ENCODE measurements at places on chromosomes 16 and 17.
A peak's percentile ranks its signal among the peaks of the same experiment; 100 is the strongest.

DNA sequence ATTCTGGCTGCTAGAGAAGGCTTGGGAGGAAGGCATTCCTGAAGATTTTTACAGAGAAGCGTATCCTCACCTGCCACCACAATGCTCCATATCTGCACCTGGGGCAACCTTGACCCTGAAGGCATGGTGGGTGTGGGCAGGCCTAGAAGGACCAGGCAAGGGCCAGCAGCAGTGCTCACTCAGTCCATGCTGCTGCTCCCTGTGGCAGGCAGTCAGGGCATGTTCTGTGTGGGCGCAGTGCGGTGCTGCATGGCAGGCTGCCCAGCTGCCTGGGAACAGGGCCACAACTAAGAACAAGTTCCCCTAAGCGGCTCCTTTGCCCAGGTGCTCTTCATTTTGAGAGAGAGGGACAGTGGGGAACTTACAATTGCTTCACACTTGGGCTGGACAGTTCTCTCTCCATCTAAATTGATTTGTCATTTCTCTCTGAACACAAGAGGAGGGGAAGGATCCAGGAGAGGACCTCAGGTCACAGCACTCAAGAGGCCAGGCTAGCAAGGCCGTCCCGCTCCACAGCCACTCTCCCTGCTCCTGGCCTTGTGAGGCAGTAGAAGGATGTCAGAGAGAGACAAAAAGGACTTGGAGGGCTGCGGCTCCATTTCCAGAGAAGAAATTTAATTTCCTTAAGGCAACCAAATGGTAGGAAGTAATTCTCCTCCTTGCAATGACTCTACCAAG lies 158.8 kb downstream of the AATF start:
- peak; percentile 25 for DNase-seq

GRCh38 chr17:46045639-46046038 lies 46.6 kb downstream of the STH start:
- DNase-seq = no peak

GRCh38 chr17:6241381-6241780 lies 171.2 kb downstream of the WSCD1 start:
- no peak for DNase-seq

DNA sequence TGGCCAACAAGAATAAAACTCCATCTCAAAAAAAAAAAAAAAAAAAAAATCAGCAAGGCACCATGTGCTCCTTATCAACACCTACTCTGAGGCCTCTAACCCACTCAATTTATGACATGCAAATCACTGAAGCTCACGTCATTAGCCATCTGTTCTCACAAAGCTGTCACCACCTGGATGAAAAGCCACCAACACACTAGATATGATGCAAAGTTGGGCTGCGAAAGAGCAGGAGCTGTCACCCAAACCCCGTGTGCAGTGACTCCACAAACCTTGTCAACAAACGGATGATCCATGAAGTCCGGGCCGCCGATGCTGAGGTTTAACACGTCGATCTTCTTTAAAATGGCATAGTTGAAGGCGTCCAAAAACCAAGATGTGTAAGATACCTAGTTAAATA lies 25.3 kb downstream of the MBTPS1 start:
- DNase-seq = no peak

DNA sequence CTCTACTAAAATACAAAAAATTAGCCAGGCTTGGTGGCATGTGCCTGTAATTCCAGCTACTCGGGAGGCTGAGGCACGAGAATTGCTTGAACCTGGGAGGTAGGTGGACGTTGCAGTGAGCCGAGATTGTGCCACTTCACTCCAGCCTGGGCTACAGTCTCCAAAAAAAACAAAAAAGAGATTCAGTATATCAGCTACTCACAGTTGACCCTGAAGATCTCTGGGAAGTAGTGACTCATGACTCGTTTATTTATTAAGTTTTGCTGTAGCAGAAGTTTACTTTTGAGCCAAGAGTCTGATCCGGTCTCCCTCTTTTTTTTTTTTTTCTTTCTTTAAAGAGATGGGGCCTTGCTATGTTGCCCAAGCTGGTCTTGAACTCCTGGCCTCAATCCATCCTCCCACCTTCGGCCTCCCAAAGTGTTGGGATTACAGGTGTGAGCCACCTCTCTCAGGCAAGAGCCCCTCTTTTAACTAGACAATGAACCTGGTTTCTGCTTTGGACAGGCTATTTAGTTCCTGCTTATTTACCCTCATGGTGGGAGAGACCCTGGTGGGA lies 4.4 kb downstream of the MVP start:
- no peak for DNase-seq

- DNase-seq = peak; percentile 37
Measured at GRCh38 chr17:65918916-65919315, 273.0 kb downstream of the CEP112 start.

- DNase-seq = no peak
Measured at GRCh38 chr16:84501077-84501735, 3.3 kb downstream of the MEAK7 start.

- no peak for DNase-seq
Measured at GRCh38 chr16:919658-920050, 51.1 kb downstream of the LMF1 start.

GRCh38 chr17:58165981-58166380 lies 801 bp upstream of the OR4D2 start:
- DNase-seq = no peak

DNA sequence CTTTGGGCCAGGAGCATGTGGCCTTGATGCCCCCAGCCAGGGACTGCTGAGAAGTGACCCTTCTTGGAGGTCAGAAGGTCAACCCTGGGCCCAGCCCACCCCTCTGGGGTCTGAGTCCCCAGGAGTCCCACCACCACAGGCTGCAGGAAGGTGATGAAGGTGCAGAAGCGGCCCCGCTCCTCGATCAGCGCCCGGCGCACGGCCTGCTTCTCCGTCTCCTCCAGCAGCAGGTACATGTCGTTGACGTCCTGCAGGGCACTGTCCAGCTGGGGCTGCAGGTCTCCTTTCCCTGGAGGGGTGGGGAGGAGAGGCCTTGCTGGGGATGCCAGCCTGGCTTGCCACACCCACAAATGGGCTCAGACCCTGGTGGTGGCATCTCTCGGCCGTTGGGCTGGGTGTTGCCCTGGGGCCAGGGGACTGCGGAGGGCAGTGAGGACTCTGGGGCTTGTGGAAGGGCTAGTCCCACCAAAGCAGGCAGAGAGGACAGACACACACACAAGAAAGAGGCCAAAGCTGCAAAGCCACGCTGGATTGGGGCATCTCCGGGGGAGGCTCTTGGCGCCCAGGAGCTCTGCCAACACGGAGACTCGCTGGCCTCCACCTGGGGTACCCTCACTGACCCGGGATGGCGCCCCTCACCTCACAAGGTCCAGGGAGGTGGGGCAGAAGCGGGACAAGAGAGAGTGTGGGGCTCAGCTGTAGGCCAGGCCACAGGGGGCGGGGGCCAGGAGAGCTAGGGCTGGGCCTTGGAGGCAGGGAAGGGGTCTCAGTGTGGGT lies 7.5 kb downstream of the MTSS2 start:
- no peak for DNase-seq

GRCh38 chr17:56987283-56987834 lies 9.4 kb downstream of the SCPEP1 start:
- DNase-seq = no peak

GRCh38 chr17:54789101-54789880 lies 111.4 kb upstream of the TOM1L1 start:
- no peak for DNase-seq

DNA sequence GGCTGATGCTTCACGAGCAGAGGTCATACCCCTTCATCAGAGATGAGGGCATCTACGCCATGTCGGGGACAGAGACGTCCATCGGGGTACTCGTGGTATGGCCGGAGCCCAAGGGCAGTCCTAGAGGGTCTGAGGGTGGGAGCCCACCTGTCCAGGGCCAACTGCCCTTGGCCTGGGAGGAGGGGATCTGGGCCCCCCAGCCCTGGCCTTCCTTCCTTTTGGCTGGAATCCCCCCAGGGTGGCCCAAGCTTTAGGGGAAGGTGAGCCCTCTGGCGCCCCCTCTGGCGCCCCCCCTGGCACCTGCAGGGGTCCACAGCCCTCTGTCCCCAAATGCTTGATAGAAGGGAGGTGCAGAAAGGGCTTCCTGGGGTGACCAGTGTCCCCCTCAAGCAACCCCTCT lies 69.3 kb downstream of the SCNN1B start:
- DNase-seq = no peak

- DNase-seq = no peak
Measured at GRCh38 chr17:54977744-54978143, 9.2 kb downstream of the STXBP4 start.

DNA sequence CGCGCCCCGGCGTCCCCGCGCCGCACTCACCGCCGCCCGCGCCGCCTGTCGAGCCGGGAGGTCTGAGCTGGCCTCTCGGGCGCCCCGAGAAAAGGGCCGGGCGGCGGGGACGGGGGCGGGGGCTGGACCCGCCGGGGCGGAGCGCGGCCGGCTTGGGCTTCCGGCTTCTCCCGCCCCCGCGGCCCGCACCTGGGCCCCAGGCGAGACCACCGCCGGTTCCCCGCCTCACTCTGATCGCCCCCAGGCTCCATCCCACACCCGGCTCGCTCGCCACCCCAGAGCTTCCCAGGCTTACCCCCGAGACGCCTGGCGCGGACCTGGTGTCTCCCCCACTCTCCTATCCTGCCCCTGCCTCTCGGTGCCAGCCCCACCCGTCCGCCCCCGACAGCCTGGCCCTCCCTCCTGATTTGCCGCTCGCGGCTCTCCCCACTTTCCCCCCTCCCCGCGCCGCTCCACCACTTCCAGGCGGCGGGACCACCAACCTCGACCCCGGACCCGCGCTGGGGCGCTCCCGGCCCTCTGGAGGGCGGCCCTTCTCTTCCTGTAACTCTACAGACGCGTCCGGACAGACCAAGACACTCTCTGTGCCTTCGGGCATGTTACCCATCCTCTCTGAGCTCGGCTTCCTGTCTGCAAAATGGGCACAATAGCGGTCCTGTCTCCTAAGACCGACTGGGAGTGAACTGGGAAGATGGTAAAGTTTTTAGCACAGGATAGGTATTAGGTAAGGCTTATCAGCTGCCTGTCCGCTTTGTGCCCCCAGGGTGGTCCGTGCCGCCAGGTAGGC lies at the start of gene LITAF:
Gene LITAF, minus strand, starts transcription at position 64 of the 787 bp plus-strand sequence. CDS start 30,189 bp downstream, outside the sequence.
- peak; percentile 90 for DNase-seq

DNA sequence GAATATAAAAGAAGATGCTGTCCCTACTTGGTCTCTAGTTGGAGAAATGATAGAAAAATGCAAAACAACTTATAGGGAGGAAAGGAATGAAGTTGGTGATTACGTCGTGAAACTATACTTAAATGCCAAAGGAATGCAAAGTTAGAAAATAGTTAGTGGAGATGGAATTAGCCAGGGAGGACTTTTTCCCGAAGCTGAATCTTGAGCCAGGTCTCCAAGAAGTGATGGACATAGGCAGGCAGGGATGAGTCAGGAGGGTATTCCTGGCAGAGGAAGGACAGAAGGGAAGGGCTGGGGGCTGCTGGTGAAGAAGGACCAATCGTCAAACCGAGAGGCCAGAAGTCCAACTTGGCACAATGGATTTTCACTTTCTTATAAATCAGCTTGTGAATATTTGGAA lies 1.8 kb downstream of the SNTB2 start:
- peak; percentile 9 for DNase-seq

- DNase-seq = no peak
Measured at GRCh38 chr17:56549501-56549900, 44.0 kb upstream of the NOG start.

GRCh38 chr16:65118871-65119270 lies 3.0 kb downstream of the CDH11 start:
- DNase-seq = no peak

- DNase-seq = no peak
Measured at GRCh38 chr16:55263271-55264250, 60.4 kb upstream of the IRX6 start.

- no peak for DNase-seq
Measured at GRCh38 chr16:88499292-88499691, 46.2 kb downstream of the ZFPM1 start.

DNA sequence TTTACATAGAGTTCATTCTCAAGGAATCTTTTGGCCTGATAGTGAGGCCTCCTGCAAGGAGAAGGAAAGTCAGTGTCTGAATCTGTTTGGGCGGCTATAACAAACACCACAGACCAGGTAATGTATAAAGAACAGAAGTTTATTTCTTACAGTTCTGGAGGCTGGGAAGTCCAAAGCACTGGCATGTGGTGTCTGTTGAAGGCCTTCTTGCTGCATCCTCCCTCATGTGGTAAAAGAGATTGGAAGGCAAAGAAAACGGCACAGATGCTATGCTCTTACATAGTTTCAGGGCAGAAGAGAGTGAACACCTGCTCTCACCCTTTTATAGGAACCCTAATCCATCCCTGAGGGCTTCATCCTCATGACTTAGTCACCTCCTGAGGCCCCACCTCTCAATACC lies 31.2 kb upstream of the DNAJA2 start:
- no peak for DNase-seq

DNA sequence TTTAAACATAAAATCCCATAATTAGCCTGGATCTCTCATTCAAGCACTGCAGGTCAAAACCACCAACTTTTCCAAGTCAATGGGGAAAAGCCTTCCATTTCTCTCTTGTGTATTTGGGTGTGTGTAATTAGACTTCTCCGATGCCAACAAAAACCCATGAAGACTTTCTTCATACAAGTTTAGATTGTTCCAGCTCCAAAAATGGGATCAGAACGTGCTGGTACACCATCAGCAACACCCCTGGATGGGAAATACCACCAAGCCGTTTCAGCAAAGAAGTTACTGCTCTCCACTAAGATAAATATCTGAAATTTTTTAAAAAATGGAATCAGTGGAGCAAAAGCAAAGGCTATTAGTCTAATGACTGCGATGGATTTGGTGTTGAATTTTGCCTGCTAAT lies 837.3 kb upstream of the SOX9 start:
- no peak for DNase-seq

GRCh38 chr16:4477966-4478365 lies 1.8 kb downstream of the HMOX2 start:
- DNase-seq = no peak

DNA sequence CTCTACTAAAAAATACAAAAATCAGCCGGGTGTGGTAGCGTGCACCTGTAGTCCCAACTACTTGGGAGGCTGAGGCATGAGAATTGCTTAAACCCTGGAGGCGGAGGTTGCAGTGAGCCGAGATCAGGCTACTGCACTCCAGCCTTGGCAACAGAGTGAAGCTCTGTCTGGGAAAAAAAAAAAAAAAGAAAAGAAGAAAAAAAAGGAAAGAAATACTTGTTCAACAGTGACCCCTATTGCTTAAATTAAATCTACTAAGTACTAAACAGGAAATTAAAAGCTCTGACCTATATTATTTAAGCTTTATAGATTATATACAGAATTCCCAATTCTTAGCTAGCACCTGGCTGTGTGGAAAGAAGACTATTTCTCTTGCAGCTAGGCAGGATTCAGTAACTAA lies 48.9 kb downstream of the FBXL20 start:
- no peak for DNase-seq

Data from iPS-NIHi11 (cell line).